ENCODE measurements at places on chromosomes 3 and 15.
A peak's percentile ranks its signal among the peaks of the same experiment; 100 is the strongest.

- DNase-seq = no peak
Observed at GRCh38 chr15:60957111-60957510, 272.0 kb downstream of the RORA start.

GRCh38 chr15:51244423-51244869, 94.0 kb downstream of the CYP19A1 start:
- no peak for DNase-seq

GRCh38 chr15:67403428-67404154, 117.3 kb upstream of the C15orf61 start:
- no peak for DNase-seq

- no peak for DNase-seq
Observed at GRCh38 chr15:68815598-68815997, 5.1 kb downstream of the ANP32A start.

GRCh38 chr3:149638228-149639092, 19.4 kb downstream of the WWTR1 start:
- peak; percentile 41 for DNase-seq

DNA sequence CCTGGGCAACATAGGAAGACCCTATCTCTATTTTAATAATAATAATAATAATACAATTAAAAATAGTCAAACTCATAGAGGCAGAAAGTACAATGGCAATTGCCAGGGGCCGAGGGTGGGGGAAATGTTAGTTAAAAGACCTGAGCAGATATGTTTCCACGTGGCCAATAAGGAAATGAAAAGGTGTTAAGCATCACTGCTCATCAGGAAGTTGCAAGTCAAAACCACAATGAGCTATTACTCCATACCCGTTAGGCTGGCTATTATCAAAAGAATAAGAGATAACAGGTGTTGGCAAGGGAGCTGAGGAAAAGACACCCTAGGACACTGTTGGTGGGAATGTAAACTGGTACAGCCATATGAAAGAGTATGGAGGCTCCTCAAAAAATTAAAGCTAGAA, 60.4 kb upstream of the PRSS50 start:
- no peak for DNase-seq

DNA sequence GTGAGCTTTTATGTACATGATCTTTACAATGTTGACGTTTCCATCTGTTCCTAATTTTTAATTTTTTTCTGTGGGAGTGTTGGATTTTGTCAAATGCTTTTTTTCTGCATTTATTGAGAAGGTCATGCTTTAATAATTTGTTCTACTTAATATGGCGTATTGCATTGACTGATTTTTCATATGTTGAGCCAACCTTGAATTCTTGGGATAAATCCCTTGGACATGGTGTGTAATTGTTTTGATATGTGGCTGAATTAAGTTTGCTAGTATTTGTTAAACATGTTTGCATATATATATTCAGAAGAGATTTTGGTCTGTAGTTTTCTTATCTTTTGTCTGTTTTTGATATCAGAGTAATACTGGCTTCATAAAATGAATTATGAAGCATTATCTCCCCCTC, 256.7 kb downstream of the EDEM1 start:
- DNase-seq = no peak

GRCh38 chr15:39156166-39156565, 424.7 kb upstream of the THBS1 start:
- DNase-seq = no peak

- no peak for DNase-seq
Observed at GRCh38 chr15:75051191-75051608, 27.8 kb downstream of the PPCDC start.

GRCh38 chr3:9180764-9181117, 68.7 kb downstream of the SRGAP3 start:
- DNase-seq = no peak

DNA sequence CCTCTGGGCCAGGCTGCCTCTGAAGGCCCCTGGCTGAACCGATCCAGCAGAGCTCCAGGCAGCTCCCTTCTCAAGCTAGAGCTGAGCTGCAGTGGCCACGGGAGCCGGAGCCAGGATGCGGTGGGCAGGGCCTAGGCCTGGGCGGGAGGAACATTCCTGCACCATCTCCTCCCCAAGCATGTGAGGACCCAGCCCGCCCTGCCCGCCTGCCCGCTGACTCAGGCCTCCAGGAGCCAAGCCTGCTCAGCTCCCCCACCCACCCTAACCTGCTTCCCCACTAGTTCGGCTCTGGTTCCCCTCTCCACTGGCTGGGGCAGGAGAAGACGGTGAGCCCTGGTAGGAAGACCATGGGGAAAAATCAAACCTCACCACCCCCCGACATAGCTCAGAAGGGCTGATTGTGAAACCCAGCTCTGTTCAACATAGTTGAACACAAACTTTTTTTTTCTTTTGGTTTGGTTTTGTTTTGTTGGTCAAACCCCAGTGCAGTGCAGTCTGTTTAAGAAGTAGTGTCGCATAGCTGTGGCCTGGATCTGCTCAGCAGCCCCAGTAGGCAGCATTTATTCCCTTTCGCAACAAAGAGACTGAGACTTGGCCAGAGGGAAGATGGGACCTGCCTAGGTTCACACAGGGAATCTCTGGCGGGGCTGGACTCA, 13.5 kb downstream of the SNX33 start:
- peak; percentile 88 for DNase-seq

GRCh38 chr3:57752307-57752706, 3.8 kb upstream of the SLMAP start:
- peak; percentile 23 for DNase-seq

DNA sequence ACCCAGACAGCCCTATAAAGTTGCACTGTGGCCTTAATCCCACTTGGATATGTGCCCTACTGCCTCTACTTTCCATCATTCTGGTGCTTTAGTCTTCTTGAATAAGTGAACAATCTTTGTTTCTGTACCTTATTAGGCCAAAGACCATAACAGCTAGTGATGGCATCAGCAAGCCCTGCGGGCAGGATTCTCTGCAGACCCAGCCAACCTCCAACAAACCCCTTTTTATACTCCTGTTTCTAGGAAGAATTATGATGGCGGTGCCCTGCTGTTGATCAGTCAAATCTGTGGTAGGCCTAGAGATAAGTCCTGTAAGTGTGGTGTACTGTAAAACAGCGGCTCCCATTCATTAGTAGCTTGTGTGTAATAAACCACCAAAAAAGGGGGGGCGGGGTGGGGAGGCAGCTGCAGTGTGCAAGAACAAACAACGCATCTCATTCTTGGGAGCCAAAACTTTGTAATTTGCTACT, 40.5 kb downstream of the SOX2 start:
- DNase-seq = no peak

DNA sequence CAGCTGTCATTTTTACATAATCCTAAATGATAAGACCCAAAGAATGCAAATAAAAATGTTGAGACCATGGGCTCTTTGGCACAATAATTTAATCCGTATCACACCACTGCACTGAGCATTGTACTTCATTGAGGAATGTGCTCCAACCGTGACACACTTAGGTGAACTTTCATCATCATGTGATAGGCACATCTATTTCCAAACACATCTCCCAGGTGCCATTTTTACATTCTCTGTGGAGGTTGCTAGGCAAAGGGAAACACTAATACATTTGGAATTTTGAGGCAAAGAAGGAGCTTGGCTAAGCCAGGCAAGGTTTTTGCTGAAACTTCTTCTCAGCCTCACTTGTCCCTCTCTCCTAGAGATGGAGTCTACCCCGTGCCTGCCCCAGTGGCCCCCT, 68.7 kb downstream of the LRTM1 start:
- no peak for DNase-seq

GRCh38 chr3:124887177-124887931, at the start of gene ITGB5:
Gene ITGB5, minus strand, starts transcription at chr3:124887365. Its CDS starts 365 bp downstream, at chr3:124887000.
- DNase-seq = peak; percentile 41

DNA sequence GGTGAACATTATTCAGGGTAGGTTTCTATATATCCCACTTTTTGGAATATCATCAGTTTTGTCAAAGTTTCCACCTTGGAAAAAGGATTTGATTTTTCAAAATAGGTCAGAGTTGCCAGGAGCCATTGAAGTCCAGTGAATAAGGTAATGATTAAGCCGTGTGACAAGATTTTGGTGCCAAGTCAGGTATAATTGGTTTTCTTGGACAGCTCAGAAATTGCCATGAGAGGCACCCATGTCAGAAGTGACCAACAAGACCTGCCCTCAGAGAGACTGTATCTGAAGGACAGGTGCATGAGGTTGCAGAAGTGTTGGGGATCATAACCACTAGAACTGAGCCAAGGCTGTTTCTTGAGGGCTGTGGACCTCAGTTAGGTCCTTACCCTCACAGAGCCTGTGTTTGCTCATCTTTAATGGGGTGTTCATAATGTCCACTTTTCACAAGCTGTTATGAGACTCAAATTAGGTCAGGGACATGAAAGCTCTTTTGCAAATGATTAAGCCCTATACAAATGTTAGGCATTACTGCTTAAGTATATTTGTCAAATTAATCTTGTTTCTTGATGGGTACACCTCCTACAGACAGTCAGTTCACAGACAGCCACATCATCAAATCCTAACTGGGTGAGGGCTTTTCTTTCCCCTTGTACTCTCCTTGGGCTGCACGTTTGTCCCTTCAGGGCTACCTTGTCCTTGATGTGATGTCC, 32.3 kb downstream of the CASR start:
- no peak for DNase-seq

- no peak for DNase-seq
Observed at GRCh38 chr15:68561901-68562300, 16.9 kb upstream of the CORO2B start.

DNA sequence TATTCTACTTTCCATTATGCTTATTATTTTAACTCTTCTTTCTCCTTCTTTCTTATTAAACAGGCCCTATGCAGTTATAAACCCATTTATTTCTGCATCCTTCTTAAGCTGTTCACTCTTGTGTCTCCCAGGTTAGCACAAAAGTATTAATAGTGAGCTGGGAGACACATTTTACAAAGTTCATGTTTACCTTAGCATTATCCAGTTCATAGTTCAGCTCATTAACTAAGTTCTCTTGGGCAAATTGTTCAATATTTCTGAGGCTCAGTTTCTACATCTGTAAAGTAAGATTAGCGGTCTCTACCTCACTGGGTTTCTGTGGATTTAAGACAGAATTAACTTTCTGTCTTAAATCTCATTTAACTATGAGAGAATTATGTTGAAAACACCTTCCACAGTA, 31.2 kb upstream of the UMPS start:
- no peak for DNase-seq

DNA sequence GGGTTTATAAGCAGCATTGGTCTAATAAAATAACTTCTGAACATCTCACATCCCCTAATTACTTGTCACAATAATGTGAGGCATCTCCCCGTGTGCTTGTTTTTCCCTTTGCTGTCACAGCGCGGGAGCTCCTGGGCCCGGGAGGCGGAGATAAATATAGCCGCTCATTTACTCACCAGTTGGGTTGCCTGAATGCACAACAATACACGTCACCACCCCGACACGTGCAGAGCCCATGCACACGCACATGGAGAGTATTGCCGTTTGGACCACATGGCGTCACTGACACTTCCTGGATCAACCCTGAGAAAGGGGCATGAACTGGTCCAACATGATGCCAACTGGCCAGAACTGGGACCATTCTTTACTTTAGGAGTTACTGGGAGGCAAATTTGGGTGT, 76.2 kb downstream of the MRPL46 start:
- no peak for DNase-seq

GRCh38 chr15:99895956-99896311, 162.7 kb upstream of the LYSMD4 start:
- DNase-seq = no peak

GRCh38 chr3:111819927-111820326, 39.1 kb upstream of the PHLDB2 start:
- DNase-seq = no peak

- DNase-seq = no peak
Observed at GRCh38 chr15:44682211-44682610, 18.7 kb upstream of the SPG11 start.

- no peak for DNase-seq
Observed at GRCh38 chr3:178392511-178392926, 143.7 kb upstream of the KCNMB2 start.

GRCh38 chr15:31330111-31330785, 3.6 kb downstream of the KLF13 start:
- no peak for DNase-seq

DNA sequence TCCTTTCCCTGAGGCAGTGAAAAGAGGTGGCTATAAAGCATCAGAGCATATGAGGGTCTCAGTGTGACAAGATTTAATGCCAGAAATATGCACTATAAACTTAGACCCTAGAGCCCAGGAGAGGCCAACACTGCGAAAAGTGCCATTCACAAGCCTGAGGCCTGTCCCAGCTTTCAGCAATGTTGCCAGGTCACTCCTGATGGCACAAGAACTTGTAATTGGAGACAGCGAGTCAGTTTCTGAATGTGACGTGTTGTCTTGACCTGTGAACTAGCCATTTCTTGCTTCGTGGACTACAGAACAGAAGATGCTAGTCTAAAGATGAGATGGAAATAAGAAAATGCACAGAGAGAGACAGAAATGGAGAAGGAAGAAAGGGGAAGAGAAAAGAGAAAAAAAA, 87.9 kb downstream of the WDR72 start:
- DNase-seq = no peak
